ENCODE measurements at places on chromosomes 3 and 15. TPM values are rescaled to one million over a fixed set of nuclear protein-coding genes. Genes with fewer than 3 reads are reported as not detected.

GRCh38 chr3:149850787-149851584, 38.0 kb downstream of the RNF13 start:
- DNase-seq: no peak

DNA sequence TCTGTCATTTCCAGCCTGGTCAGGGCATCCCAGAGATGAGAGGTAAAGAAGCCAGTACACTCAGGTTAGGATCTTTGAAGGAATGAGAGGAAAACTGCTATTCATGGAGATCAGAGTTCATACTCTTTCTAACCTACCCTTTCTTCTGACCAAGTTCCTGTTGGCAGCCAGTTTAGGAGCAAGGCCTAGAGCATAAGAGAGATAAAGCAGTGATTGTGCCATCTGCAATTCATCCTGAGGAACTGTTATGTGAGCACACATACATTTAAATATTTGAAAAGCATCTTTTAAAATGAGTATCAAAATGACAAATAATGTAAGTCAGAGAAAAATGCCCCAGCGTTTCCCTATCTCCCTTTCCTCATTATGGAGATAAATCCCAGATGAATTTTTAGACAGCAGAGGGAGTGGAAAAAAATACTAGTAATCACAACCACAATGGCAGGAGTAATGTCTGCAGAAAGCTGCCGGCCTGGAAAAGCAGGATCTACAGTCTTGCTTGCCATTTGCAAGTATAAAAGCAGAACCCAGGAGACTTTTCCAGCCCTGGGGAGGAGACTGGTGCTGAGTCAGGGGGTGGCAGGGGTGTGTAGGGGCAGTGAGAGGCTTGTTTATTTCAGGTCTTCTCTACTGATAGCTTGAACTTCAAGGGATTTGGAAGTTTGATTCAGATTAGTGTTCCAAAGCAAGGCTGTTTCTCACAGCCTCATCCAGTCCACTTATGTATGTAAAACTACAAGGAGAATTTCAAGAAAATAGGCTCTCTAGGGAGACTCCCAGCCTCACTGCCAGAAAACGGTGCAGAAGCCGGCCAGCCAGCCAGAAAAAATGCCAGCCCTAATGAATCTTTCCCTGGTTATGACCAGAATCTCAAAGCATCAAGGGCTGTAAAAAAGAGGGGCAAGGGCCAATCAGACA, 1052.4 kb downstream of the TUSC7 start:
- DNase-seq: no peak

- DNase-seq: peak; percentile 77
These were observed 19.1 kb upstream of the EPB42 start for GRCh38 chr15:43239732-43240491.

DNA sequence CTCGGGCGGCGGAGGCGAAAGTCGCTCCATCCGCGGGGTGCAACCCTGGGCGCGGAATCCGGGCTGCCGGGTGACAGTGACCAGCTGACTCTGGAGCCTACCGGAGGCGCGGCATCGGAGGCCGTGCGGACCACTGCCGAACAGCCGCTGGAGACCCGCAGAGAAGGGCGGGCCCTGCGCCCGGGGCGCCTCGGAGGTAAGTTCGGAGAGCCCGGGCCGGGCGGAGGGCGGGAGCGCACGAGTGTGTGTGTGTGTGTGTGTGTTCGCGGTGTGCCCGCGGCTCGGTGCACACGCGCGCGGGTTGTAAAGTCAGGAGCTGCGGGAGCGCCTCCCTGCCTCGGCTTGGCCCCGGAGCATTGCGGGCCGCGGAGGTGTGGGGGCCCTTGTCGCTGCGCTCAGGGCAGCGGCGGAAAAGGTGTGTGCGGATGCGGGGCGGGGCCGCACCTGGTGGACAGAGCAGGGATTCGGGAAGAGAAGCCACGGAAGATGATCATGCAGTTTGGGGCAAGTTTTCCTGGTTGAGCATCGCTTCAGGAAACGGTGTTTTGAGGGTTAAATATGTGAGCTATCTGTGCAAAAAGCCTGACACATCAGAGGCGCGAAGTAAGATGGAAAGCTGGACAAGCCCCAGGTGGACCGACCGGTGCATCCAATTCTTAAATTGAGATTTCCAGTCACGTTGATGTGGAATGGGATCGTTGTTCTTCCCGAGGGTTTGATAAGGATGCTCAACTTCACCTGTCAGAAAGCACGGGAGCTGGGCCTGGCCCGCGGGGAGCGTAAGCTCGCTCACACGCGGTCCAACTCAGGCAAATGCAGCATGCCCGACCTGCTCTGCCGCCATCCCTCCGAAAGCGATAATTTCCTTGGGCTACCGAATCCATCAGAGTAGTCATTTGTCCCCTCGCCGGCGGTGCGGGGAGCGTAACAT, 474 bp downstream of the MINAR1 start:
- DNase-seq: no peak

DNA sequence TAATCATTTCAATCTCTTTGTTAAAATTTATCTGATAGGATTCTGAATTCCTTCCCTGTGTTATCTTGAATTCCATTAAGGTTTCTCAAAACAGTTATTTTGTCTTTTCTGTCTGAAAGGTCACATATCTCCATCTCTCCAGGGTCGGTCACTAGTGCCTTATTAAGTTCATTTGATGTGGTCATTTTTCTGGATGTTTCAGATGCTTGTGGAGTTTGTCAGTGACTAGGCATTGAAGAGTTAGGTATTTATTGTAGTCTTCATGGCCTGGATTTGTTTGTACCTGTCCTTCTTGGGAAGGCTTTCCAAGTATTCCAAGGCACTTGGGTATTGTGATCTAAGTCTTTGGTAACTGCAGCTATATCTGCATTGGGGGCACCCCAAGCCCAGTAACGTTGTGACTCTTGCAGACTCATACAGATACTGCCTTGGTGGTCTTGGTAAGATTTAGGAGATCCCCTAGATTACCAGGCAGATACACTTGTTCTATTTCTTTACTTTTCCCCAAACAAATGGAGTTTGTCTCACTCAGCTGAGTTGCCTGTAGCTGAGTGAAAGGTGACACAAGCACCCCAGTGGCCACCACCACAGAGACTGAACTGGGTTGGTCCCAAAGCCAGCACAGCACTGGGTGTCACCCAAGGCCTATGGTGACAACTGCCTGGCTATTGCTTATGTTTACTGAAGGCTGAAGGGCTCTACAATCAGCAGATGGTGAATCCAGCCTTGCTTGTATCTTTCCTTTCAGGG, 18.9 kb upstream of the SLC27A2 start:
- DNase-seq: peak; percentile 56

- DNase-seq: no peak
These were observed 10.6 kb upstream of the SH3BP5 start for GRCh38 chr3:15342945-15343344.

GRCh38 chr3:32847528-32847927, 29.7 kb downstream of the TRIM71 start:
- DNase-seq: no peak

- DNase-seq: no peak
These were observed 36.1 kb downstream of the PTH1R start for GRCh38 chr3:46913644-46914043.

- DNase-seq: no peak
These were observed 41.8 kb upstream of the ST6GAL1 start for GRCh38 chr3:186888569-186888968.

The TMCO5A gene
- total RNA-seq: not detected

The DAZL gene
- total RNA-seq: not detected

GRCh38 chr3:70914862-70915261, 602.4 kb upstream of the MDFIC2 start:
- no peak for DNase-seq

DNA sequence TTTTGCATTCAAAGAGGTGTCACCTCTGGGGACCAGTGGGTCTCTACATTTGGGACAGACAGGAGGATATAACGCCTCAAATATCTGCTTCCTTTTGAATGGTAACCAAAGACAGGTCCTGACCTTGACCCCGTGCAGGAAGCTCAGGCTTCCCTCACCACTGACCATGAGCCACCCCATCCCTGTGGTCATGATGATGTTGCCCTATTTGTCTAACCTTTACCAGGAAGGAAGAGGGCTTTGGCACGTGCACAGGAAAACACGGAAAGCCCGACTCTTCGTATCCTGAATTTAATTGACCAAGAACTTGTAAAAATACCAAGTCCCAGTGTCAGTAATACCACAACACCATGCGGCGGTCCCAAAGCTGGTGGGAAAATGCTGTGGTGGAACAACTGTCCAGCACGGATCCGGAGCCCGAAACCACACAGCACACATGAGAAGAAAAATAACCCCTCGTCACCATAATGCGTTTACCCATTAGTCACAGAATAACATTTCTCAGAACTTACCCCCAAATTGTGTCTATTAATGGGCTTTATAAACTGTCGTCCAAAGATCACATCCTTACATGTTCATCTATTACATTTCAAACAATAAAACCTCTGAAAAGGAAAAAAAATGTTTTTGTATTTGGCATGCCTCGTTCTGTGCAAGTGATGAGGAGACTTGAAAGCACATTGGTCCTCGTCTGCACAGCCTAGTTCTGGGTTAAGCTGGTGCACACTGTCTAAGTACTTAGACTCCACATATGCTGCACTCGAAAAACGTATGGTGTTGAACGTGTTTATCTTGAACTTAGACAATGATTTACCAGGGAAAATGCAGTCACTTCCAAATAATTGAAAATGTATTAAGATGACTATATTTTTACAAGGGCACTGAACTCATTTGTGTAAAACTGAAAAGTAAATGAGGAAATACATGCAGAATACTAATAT, 118.9 kb upstream of the IGF1R start:
- DNase-seq: peak; percentile 18

- no peak for DNase-seq
These were observed 43.4 kb upstream of the SEC22A start for GRCh38 chr3:123158330-123158729.
